ENCODE measurements at places on chromosomes 2 and 18.

DNA sequence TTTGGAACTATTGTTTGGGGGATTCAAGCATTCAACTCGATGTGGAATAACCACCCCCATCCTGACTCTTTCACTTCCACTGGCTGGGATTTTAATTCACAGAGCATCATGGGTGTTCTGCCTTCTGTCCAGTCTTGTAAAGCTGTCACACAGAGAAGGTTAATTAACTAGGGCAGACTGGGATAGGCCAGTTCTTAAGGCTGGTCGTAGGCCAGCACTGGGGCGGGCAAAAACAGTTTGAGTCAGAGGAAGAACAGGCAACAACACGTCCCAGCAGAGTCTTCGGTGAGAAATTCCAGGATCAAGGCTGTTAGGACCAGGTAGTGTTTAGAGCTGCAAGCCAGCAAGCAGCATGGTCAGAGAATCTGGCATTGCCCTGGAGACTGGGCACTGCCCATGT, 4.0 kb upstream of the RNF152 start:
- DNase-seq: no peak

GRCh38 chr2:230658577-230658876, 54.1 kb upstream of the CAB39 start:
- DNase-seq: no peak

- no peak for DNase-seq
Observed at GRCh38 chr2:105553538-105554196, 154.8 kb upstream of the FHL2 start.

DNA sequence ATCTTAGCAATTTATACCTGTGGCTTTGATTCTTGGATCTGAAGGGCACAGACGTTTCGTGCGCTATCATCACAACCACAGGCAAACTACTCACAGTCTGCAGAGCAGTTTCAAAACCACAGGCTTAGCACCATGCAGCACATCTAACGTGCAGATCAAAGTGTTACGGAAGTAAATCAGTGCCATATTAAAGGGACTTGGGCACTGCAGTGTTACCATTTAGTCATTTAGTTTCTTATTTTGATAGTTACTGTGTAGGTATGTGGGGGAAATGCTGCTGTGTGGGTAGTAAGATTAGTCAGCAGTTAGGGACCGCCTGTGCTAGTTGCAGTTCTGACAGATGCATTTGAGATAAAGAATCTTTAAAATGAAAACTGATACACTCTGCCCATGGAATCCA, 384.0 kb downstream of the NBAS start:
- peak; percentile 76 for DNase-seq

GRCh38 chr18:35324926-35325655, 19.1 kb downstream of the ZNF24 start:
- no peak for DNase-seq

GRCh38 chr2:61414674-61415073, 56.2 kb downstream of the USP34 start:
- DNase-seq: no peak

- no peak for DNase-seq
Observed at GRCh38 chr2:63814114-63814513, 27.6 kb upstream of the UGP2 start.

DNA sequence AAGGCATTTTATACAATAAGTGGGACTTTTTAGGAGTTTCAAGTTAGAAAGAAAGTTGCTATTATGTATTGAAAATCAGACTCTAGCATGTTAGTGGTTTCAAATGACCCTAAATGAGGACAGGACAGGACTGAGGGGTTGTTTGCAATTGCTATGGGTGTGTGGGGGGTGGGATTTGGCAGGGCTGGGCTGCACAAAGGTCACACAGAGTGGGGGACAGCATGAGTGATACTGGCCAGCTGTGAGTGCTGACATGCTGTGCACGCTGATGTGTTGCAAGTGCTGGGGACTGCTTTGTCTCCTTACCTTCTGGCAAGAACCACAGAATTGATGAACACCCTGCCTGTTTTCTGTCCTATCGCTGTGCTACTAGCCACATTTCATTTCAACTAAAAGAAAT, 29.8 kb downstream of the RNMT start:
- no peak for DNase-seq

DNA sequence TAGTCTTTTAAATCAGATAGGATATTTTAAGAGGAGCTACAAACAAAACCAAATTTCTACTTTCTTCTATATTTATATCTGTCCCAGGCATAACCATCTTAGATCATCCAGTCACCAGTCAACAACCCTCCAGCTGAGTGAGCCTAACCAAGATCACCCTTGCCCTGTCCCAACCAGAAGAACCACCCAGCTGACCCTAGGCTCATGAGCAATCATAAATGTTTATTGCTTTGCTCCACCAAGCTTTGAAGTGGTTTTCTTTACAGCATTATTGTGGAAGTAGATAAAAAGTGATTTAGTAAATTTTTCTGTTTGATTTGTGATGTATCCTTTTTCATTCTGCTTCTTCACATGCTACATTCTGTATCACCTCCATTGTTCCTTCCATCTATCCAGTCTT, 167.2 kb upstream of the PIEZO2 start:
- no peak for DNase-seq

DNA sequence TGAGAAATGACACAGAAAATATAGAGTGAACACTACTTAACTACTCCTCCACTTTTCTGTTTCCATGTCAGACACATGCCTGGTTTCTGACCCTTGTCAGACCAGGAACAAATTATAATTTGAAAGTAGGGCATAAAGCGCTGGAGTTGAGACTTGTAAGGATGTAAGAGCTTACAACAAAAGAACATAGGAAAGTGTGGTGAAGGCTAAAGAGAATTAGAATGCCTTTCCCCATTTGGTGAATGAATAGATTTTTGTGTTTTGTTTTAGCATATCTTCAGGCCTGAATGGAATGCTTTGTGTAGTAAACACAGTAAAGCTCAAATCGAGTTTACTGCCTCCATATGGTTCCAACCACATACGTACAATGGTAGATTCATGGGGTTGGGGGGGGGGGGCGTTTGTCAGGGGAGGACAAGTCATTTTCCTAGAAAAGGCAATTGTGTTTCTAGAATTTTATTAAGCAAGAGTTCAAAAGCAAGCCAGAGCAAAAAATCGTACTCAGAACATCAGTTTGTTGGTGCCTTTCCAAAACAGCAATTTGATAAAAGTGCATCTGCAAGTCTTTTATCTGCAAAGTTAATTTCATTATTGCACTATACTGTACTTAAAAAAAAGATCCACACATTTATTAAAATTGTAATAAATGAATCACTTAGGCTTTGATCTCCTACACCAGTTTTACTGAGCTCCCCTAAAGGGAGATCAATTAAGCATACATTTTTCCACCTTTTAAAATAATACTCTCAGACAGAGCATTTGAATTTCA, 30.9 kb downstream of the NRXN1 start:
- DNase-seq: no peak

- DNase-seq: no peak
Observed at GRCh38 chr2:224022486-224022885, 16.6 kb downstream of the SERPINE2 start.

GRCh38 chr2:240832921-240833494, 13.0 kb upstream of the KIF1A start:
- DNase-seq: no peak

- no peak for DNase-seq
Observed at GRCh38 chr2:135974036-135974435, 11.4 kb downstream of the DARS1 start.

GRCh38 chr2:144510294-144510991, 9.5 kb downstream of the ZEB2 start:
- DNase-seq: no peak

- DNase-seq: no peak
Observed at GRCh38 chr2:69847068-69847828, 17.8 kb downstream of the GMCL1 start.

GRCh38 chr2:190637903-190638618, 10.8 kb upstream of the NAB1 start:
- no peak for DNase-seq

DNA sequence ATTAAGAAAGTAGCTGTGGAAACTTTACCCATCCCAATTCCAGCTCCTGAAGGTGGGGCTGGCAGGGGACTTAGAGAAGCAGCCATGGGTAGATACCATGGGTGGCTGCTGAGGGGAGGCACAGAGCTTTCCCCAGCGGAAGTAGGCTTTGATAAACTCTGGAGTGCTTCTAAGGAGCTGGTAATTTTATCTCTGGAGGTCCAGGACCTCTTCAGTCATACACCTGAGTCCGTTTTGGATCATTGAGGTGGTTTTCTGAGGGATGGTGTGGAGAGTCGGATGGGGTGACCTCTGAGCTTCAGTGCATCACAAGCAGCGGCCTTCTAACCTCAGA, 36.7 kb upstream of the BMP10 start:
- no peak for DNase-seq

DNA sequence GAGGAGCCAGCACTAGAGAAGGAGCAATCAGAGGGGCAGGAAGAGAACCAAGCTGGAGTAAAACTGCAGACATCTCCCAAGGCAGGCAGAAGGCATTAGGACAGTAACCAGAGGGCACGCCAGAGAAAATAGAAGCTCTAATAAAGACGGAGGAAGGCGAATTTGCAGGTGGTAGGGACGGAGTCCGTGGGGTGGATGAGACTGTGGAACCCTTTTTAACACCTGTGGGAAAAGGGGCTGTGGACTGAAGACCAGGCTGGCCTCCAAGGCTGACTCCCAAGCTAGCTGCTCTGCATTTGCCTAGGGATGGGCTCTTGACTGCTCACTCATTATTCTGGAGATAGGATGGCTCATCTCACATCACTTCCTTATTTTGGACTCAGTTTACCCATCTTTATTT, 49.5 kb downstream of the SLC4A1AP start:
- no peak for DNase-seq

DNA sequence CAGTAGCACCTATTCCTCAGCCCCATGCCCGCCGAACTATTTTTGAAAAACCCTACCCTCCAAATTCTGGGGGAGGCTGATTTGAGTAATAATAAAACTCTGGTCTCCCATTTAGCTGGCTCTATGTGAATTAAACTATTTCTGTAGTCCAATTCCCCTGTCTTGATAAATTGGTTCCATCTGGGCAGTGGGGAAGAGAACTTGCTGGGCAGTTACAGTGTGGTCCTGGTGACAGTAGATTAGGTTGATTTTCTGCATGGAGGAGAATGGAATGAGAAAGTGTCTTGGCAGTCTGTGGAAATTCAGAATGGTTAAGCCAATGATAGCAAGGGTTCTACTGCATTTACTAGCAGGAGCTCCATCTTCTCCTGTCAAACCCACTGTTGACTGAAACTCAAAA, 95.0 kb downstream of the SPP2 start:
- DNase-seq: no peak

DNA sequence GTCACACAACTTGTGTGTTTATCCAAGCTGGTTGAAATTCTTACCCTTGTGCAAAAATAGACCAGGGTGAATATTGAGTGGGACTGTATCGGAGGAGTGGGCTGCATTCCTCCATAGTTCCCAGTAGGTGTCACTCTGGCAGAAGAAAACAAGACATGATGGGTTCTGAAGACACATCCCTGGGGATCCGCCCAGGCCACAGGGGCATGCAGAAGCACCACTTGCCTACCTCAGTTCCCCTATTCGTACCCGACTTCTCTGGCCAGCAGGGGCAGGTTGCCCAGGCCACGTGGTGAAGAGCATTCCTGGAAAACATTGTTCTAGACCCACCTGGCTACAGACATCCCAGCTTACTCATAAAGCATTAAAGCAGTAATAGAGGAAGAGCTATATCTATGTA, 168.2 kb downstream of the FAM210A start:
- peak; percentile 4 for DNase-seq

DNA sequence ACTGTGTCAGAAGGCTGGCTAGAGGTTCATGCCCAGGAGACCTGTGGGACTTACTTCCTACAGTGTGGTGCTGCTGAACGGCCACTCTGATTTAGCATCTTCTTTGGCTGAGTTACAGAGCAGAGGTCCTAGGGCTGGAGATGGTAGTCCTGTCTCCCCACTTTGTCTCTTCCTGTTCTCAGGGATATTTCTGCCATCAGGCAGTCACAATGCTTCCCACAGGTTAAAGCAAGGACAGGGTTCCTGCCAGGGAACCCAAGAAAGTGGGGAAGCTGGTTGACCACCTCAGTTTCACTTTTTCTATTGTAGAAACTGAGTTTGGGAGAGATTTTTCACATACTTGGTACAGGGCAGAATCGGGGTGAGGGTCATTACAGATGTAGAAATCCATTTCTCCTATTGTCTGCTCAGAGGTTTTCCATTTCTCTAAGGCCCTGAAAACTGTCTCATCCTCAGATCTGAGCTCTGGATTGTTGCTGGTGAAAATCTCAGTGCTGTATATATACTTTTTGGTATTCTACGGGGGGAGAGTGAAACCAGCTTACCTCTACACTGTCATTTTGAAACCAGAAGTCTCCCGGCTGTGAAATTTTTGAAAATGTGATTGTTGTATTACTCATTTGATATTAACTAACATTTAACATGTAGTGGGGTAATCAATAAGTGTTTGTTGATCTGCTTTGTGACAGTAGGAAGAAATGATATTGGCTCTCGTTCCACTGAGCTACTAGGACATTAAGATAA, 37.0 kb upstream of the MEP1B start:
- DNase-seq: no peak

DNA sequence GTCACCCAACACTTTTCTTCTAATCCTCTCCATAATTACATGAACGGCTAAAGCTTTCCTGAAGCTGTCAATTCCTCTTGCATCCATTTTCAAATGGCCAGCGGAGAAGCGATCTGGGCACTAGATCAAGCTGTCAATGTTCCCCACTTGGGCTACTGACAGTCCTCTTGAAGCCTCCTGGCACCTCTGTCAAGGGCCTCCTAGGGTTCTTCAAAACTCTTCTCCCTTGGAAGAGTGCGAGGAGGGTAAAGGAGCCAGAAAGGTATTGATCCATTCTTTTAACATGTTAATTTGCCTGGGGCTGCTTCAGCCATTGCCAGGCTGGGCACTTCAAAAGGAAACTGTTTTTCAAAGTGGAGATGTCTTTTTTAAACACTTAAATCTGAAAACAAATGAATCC, 19.8 kb downstream of the EPHA4 start:
- DNase-seq: no peak

- peak; percentile 92 for DNase-seq
Observed at GRCh38 chr2:229922449-229923386, at the start of gene FBXO36. Gene FBXO36, plus strand, starts transcription at chr2:229922503. Its CDS starts 11 bp downstream, at chr2:229922514.

DNA sequence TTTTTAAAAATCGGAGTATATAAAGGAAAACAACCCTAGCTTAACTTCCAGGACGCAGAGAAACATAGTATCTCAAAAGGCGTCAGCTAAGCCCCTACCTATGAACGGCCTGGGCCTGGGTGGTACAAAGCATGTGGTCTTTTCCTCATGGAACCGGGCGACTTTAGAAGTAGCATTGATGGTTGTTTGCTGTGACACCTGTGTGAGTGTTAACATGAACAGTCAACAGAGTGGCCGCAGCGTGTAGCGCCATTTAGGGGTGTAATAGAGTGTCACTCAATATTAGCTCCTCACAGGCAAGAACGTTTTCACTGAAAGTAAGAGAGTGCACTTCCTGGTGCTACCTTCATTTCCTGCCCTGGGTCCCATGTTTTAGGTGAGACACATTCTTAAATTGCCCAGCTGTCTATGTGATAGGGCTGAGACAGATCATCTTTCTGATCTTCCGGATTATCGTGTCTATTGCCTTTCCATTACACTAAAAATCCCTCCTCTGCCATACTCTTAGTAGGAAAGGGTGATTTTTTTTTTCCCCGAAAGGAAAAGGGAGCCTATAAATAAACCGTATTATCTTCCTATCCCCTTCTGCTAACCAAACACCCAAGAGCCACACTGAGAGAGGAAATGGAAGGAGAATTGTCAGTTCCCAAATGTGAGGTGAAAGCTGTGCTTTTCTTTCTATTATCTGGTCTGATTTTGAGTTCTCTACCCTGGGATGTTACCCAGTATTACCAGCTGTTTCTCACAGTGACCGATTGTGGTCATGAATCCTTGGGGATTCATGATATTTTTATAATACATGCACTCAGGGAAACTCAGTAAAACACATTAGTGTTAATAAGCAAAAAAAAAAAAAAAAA, 1.3 kb downstream of the GORASP2 start:
- peak; percentile 48 for DNase-seq

- no peak for DNase-seq
Observed at GRCh38 chr2:19812166-19812565, 89.6 kb downstream of the TTC32 start.
